ENCODE measurements at places on chromosomes 1 and 21.
A peak's percentile ranks its signal among the peaks of the same experiment; 100 is the strongest.

DNA sequence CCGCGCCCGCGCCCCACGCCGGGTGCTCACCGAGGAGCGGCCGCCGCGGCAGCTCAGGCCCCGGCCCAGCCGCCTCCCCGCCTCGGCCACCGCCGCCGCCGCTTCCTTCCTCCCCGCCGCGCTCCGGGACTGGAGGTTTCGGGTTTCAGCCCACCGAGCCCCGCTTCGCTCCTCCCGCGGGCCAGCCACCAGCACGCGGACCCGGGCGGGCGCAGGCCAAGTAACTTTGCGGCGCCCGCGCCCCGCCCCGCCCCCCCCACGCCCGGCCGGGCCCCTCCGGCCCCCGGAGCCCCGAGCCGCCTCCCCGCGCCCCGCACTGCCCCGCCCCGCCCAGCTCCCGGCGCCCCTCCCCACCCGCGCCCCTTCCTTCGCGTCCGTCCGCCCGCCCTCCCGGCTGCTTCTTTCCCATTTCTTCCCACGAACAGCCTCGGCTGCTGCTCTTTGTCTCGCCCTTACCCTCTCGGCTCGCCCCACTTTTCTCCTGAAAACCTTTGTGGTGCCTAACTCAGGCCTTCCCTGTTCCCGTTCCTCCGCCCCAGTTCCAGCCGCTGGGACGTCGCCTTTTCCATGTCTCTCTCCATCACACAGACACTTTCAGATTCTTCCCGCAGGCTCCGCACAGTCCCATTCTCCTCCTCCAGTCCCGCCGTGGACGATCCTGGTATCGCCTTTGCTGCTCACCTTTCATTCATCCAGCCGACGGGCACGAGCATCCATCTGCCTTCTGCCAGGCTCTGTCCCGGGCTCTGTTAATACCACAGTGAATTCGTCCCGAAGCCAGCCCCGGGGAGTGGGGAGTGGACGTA lies at the start of gene GPR161:
TSS of gene GPR161 (minus strand) at position 222 of the 806 bp plus-strand sequence. CDS start 32,080 bp downstream, outside the sequence.
- DNase-seq, result peak; percentile 47

DNA sequence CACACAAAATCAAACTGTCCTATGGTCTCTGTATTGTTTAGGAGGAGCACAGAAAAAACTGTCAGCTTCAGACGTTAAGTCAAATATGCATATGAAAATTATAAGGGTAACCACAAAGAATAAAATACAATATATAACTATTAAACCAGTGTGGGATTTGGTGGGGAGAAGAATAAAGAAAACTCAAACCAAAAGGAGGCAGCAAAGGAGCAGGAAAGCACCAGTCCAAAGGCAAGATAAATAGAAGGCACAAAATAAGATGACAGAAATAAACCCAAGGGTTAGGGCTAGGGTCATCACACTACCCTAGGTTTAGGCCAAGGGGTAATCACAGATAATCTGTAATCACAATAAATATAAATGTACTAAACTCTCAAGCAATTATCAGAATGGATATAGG lies 32.8 kb downstream of the DLGAP3 start:
- DNase-seq, result no peak

DNA sequence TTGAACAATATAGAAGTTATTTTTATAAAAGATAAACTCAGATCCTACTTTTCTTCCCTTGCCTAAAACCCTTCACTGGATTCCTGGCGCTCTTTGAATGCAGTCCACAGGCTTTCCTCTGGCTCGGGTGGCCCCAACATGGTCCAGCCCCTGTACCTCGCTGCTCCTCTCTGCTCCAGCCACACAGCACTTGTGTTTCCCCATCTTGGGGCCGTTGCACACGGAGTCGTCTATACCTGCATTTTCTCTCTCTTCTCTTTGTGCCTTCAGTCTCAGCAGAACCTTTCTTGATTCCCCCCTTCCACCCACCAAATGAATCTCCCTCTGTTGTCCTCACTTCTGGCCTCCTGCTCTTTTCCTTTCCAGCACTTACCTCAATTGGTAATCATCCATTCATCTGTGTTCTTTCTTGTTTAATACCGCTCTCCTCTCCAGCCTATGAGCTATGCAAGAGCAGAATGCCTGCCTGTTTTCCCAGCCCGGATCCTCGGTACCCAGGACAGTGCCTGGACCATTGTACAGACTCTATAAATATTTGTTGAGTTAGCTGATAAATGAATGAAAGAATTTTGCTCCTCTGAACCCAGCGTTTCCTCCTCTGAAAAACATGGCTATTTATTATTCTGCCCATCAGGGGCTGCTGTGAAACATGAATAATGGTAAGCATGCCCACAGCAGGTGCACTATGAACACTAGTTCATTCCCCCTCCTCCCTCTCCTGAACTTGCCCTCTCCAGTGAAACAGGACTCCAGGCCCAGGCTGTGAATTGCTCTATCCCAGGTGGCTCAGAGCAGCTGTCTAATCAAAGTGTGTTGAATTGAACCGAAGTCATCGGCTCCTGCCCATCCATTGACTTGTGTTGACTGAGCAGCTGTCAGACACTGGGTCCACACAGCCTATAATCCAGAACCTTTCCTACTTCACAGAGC lies 266.9 kb downstream of the PTPRU start:
- peak; percentile 96 for DNase-seq

DNA sequence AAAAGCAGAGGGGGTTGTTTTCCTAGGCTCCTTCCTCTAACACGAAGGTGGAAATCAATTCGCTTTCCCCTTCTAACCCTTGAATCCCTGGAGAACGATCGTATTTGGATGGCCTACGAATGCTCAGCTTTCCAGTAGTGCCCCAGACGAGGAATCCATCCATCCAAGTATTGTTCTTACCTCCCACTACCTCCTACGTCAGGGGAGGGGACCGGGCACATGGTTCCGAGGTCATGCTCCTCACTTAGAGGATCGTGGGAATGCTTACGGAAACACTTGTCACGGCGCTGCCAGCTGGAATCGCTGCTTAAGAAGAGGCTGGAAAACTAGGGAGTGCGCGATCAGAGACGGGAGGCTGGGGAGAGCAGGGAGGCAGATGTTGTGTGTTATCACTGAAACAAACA lies 47.4 kb downstream of the CAPZB start:
- DNase-seq, result no peak
